ENCODE measurements at places on chromosomes 12 and 14.
A peak's percentile ranks its signal among the peaks of the same experiment; 100 is the strongest.

DNA sequence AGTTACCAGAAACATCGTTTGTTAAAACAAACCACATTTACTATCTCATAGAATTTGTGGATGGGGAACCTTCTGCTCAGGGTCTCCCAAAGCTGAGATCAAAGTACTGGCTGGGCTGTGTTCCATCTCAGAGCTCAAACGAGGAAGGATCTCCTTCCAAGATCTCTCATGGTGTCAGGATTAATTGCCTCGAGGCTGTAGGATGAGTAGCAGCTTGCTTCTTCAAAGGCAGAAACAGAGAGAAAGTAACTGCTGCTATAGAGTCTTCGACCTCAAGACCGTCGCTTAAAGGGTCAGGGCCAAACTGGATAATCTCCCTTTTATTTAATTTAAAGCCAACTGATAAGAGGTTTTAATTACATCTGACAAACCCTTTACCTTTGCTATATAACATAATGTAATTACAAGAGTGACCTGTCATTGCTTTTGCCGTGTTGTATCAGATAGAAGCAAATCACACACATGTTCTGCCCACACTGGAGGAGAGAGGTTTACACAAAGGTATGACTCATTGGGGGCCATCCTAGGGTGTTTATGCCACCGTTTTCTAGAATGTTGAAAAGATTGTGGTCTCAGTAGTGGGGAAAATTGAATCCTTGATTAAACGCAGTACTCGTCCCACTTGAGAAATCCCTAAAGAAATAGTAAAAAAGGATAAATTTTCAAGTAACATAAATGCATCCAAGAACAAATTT lies 868.8 kb upstream of the TMEM132C start:
- no peak for DNase-seq

GRCh38 chr12:118183711-118184110 lies 47.8 kb downstream of the PEBP1 start:
- no peak for DNase-seq

- DNase-seq, result no peak
Measured at GRCh38 chr12:124369055-124369826, 74.3 kb downstream of the RFLNA start.

DNA sequence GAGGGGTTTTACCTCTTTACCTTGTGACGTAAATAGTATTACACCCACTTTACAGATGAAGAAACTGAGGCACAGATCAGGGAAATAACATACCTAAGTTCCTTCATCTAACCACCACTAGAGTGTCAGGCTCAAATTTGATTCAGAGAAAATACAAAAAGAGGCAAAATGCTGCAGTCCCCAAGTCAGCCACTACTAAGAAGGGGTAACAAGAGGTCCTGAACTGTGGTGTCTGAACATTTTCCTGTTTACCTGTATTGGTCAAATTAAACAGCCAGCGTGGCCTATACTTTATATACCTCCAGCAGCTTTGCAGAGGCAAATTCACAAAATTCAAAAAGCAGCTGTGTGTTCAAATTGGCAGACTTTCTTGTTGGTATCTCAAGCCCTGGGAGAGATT lies 92.0 kb downstream of the TBX5 start:
- no peak for DNase-seq

- DNase-seq, result peak; percentile 46
Measured at GRCh38 chr14:22096514-22096895, 422.9 kb upstream of the OR4E1 start.

DNA sequence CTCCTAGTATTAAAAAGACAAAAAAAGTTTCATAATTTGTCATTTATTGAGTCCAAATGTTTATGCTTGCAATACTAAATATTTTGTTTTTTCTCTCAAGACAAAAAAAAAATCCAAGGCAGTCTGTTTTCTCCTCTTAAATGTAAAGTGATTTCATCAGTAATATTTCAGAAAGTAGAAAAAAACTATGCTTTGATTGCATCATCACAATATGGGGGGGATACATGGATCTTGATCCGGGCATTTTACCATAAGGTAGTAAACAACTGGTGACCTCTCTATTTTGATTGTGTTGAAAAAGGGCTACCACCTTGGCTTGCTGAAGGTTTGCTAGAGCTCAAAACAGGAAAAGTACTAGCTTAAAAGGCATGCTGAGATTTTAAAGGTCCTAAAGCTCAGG lies 43.6 kb downstream of the ERGIC2 start:
- no peak for DNase-seq

DNA sequence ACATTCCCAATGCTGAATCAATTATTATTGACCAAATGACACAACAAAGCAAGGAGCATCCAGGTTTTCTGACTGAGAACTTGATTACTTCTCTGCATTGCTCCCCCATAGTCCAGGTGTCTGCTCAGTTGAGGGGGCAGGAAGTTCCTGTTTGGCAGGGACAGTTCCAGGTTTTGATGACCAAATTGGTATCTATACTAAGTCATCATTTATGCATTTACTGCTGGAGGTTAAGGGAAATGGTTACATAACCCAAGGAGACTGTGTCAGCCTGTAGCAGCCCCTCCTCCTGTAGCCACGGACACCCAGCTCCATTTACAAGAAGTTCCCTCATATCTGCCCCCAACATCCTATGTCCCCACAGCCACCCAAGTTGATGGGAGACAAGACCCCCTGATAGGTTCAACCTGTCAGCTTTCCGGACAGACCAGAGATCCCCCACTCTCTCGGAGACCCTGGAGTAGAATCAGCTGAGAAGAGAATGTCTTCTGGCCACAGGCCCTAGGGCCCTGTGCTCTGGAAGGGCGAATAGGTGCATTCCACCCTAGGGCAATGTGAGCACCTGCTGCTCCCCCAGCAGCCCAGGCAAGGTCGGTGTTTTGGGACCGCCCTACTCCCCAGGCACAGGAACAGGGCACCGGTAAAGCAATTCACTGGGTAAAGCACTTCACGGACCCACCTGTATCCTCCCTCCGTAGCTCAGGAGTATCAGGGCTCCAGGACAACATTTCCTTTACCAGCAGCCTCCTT lies 23.6 kb downstream of the IRF2BPL start:
- DNase-seq, result no peak

Measured in CD4-positive, alpha-beta T cell treated with Interleukin-21 for 1 hour (primary cell).